Head of caudate nucleus (tissue), 42 donors: ENCODE measurements at places on chromosomes 7 and 10.

GRCh38 chr7:108598153-108598552 lies 28.5 kb downstream of the DNAJB9 start:
- peak; percentile 14 for DNase-seq

- no peak for DNase-seq
These were observed 16.8 kb downstream of the DOCK1 start for GRCh38 chr10:126921974-126922525.

DNA sequence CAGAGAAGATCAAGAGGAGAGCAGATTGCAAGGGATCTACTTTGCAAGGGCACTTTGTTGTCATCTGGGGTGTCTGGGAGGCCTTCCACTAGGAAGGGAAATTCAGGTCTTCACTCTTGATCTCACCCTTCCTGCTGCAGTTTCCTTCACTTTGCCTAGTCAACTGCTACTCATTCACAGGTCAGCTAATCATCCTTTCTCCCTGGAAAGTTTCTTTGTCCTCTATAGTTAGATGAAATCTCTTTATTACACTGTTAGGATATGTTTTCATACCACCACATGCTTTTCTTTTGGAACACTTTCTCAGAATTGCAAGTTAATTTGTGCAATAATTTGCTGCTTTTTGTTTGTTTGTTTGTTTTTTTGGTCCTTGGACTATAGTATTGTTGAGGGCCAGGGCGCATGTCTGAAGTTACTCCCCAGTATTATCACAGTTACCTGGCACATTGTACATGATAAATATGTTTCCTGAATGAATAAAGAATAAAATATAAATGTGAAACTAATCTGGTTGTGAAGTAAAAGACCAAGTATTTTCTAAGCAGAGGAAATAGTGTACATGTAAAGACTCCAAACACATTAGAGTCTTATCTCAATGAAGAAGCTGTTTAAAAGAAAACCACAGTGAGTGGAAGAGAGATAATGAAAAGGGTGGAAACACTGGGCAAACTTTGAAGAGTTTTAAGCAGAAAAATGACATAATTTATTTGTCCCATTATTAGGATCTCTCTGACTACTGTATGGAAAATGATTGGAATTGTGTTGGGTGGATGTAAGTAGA lies 139.9 kb upstream of the DGKB start:
- DNase-seq = no peak

DNA sequence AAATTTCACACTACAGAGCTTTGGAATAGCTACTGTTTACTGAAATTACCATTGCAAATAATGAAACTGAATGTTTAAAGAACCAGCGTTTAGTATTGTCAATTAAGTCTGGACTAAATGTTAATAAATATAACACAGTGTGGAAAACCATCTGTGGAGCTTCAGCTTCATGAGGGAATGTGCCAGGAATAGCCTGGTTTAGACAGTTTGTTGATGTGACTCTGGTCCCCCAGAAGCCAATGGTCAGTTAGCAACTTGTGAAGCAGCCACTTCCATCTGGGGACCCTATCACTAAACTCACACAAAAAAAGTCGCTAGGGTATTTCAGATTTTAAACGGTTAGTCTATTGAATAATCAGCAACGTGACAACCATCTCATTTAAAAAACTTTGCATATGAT lies 207.8 kb downstream of the RAMP3 start:
- DNase-seq = no peak
